ENCODE measurements at places on chromosomes 2 and 18.

DNA sequence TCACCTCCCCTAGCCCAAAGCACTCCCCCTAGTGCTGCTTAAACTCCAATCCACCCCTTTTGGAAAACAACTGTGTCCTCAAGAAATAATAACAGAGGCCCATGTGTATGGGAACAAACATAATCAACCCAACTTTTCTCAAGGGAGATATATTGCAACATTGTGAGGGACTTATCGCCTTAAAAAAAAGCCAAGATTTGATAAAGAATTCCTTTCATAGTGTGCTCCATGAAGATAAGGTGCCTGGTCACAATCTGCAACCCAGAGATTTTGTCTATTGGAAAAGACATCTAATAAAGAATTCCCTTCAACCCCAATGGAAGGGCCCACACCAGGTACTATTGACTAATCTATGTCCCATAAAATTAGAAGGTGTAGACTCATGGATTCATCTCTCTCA, 4.5 kb upstream of the RBFA start:
- no peak for DNase-seq

GRCh38 chr2:207255565-207256470, 90.1 kb upstream of the KLF7 start:
- DNase-seq: no peak

DNA sequence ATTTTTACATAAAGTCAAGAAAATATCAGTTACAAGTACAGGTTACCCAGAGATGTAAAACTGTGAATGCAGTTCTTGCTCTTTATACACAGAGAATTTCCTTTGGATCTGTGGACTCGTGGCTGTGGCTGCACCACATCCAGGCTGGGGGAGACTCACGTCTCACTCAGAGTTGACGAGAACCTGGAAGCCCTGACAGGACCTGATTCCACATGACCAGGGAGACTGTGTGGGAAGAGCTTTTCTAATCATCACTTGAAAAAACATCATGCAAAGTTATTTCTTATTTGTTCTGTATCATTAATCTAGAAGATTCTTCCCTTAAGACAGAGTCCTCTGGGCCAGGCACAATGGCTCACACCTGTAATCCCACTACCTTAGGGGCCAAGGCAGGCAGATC, 1159.0 kb downstream of the RPIA start:
- no peak for DNase-seq

DNA sequence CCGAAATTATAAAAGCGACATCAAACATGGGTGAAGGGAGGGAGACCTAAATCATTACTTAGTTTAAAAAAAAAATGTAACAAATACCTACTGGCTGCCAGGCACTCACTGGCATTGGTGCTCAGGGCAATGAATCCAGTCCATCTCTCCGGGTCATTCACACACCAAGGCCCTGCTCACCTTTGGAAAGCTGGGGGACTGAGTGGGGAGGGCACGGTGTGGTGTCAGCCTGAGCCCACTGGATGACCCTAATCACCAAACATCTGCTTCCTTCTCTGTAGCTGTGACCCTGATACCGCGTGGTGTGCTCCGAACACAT, 336 bp upstream of the DDX1 start:
- DNase-seq: no peak

GRCh38 chr2:64998658-64999061, 9.5 kb downstream of the SLC1A4 start:
- no peak for DNase-seq

GRCh38 chr2:195995499-195995898, 73.1 kb downstream of the DNAH7 start:
- DNase-seq: no peak

DNA sequence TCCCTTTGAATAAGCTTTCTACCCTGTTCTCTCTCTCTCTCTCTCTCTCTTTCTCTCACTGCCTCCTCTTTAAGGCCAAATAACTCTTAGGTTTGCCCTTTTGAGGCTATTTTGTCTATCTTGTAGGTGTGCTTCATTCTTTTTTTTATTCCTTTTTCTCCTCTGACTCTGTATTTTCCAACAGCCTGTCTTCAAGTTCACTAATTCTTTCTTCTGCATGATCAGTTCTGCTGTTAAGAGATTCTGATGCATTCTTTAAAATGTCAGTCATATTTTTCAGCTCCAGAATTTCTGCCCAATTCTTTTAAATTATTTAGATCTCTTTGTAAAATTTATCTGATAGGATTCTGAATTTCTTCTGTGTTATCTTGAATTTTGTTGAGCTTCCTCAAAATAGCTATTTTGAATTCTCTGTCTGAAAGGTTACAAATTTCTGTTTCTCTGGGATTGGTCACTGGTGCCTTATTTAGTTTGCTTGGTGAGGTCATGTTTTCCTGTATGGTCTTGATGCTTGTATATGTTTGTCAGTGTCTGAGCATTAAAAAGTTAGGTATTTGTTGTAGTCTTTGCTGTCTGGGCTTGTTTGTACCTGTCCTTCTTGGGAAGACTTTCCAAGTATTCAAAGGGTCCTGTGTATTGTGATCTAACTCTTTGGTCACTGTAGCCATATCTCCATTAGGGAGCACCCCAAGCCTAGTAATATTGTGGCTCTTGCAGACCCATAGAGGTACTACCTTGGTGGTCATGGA, 35.4 kb upstream of the DYNC1I2 start:
- DNase-seq: no peak

DNA sequence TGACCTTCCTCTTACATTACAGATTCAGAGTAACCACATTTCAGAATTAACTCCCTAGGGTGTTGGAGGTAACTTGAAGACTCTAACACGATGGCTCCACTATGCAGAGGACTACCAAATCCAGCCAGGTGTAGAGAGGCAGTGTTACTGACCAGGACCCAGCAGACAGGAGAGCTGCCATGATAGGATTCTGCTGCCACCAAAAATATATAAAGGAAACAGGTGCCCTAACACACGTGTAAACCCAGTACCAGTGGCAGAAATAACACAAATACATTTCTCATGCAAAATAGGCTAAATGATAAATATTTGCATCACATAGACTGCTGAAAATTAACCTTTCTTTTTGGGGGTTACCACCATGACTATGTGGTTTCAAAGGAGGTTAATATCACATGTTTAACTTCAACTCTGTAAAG, 7.0 kb downstream of the ZBTB14 start:
- no peak for DNase-seq

DNA sequence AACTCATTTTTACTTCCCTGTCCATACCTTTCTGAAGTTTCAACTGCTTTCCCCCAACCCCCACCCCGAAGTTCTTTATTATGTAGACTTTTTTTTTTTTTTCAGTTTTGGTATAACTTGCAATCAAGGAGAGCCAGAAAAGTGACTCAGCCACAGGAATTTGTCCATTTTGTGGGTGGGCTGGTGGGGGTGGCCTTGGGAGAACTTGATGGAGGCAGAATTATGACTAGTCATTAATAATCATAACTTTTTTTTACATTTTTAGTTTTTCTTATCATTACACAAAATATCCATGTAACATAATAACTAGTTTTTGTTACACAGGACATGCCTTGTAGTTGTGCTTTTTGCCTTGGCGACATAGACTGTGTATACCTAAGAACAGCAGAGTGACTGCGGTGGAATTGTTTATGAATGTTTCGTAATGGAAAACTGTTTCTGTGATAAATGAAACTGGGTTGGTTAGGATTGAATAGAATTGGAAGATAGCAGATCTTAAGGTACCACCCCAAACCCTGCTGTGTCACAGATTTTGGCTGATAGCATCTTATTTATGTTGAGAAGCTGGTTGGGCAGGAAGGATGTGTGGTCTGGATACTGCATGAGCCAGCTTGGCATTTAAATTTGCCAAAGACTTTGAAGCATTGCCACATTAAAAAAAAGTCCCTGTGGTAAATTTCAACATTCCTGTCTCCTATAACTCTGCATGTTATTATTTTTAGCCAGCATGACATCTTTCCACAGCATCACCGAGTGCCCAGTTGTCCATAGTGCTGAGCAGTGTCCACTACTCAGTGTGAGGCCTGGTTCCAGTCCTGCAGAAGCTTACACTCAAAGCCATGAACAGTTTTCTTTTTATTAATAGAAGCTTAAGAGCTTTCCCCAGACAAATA, 30.7 kb downstream of the LYPD6B start:
- DNase-seq: no peak

- no peak for DNase-seq
These were observed 24.3 kb downstream of the ASAP2 start for GRCh38 chr2:9230881-9231280.

DNA sequence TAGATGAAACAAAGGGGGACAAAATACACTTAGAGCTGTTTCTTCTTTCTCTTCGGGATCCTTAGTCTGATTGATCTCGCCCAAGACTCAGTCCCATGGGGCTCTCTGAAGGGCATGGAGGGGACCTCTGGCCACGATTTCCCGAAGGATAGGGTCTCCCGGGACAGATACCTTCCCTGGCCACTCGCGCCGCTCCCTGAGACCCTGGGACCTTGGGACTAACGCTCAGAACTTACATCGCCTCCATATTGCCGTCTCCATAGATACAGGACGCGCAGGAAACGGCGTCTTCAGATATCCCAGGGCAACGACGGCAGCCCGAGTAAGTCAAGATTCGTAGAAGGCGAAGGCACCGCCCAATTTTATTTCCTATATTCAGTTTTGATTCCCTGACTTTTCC, at the start of gene CFAP65:
TSS of gene CFAP65 (minus strand) at position 265 of the 400 bp plus-strand sequence. CDS start 2,468 bp downstream, outside the sequence.
- DNase-seq: no peak

- DNase-seq: no peak
These were observed 373 bp downstream of the EIPR1 start for GRCh38 chr2:3377279-3377611.

DNA sequence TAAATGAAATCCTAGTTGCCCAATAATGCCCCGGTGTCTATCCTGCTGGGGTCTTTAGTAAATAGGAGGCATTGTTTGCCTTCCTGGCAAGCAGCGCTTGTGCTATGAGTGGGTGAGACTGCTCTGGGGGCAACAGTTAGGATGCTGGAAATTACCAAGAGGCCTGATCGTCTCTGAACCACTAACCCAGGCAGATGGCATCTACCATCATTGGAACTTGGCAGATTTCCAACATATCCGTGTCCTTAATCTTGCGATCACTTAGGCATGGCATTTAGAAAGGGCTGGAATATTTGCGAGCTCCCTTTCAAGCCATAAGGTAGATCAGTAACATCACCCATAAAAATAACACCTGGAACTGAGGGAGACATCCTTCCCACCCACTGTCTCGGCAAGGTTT, 18.8 kb upstream of the SH3RF3 start:
- no peak for DNase-seq

GRCh38 chr18:30342675-30343074, 699.9 kb downstream of the DSC3 start:
- DNase-seq: no peak

- no peak for DNase-seq
These were observed 15.4 kb upstream of the STAT4 start for GRCh38 chr2:191166111-191166755.

DNA sequence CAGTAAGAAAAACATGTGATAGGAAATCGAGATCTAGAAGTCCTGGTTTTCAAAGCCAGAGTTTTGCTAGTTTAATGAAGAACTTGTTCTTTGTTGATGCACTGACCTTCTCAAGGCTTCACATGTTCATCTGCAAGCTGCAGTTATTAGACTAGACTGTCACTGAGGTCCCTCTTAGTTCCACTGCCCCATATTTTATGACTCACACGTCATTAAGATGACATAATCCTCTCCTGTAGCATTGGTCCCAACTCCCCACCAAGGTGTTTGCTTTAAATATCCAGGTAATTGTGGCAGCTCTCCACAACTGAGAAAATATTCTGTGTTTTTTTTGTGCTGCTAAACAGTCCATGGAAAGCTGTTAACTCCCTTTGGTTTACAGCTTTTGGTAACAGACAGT, 149.7 kb downstream of the MREG start:
- no peak for DNase-seq

- DNase-seq: no peak
These were observed 11.8 kb downstream of the G6PC2 start for GRCh38 chr2:168912901-168913369.

DNA sequence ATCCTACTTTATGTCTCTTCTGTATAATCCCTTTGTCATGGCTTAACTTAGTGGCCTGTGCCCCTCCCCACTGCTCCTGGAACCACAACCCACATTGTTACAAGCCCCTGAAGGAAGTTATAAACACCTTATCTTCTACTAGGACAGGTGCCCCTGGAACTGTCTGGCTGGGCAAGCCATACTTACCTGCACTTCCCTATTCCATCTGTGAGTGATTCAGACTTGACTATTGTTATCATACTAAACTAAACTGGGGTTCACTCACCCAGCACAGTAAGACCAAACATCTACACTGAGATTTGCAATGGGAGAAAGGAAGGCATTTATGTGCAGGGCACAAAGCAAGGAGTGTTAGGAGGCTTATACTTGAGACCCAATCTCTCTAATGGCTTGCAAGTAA, 3.7 kb upstream of the UGT1A6 start:
- DNase-seq: no peak

DNA sequence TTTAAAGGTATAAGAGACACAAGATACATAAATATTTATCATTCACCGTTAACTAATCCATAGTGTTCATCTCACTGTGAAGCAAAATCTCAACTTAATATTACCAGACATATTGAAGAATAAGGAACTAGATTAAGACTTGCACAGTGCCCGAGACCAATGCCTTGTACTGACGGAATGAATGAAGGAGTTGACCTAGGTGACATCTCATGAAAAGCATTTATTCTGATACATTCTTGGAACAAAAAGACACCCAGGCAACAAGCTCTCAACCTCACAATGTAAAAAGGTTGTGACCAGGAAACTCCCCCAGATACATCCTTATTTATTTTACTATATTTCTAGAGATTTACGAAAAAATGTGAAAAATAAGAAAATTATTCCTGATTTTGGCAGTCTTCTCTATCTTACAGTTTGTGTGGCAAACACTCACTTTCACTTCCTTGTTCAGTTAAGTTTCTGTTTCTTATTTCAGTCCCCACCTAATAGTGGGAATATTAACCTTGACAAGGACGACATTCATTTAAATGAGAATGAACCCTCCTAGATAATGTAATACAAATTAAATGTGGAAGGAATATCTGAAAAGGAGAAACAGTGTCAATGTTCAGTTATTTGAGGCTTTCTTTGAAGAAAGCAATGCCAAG, 28.4 kb downstream of the M1AP start:
- DNase-seq: no peak

DNA sequence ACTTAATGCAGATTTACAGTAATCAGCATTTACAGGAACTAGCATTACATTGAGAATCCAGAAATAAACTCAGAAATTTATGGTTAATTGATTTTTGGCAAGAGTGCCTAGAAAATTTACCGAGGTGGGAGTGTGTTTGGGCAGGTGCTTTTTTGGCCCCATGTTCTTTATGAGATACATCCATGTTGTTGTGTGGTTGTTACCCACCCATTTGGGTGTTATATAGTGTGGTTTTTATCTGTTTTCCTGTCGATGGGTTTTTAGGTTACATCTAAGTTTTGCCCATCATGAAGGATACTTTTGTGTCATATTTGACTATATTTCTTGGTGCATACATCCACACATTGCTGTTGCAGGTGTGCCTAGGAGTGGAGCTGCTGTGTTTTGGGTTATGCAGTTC, 82.0 kb downstream of the ATP9B start:
- no peak for DNase-seq

GRCh38 chr2:114128725-114129124, 238.8 kb downstream of the ACTR3 start:
- no peak for DNase-seq
